ENCODE measurements at places on chromosomes 6 and 20.
A peak's percentile ranks its signal among the peaks of the same experiment; 100 is the strongest.

- DNase-seq, result no peak
Measured at GRCh38 chr6:168218785-168219566, 100.6 kb downstream of the DACT2 start.

- peak; percentile 35 for DNase-seq
Measured at GRCh38 chr6:7052443-7053011, 55.2 kb upstream of the RREB1 start.

DNA sequence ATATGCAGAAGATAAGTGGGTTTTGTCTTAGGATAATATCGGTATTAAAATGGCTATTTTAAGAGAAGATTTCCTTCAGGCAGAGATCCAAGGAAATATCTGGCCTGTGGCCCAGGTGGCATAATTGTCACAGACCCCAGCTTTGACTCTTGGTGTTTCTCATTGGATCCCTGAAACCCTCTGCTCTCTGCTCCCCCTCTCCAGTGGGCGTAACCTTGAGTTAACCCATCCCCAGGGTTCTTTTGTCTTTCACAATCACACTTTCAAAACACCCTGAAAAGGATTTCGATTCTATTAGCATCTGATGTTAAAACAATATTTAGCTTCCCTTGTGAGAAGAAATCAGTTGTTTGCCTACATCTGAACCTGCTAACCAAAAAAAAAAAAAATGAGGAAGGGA, 7.2 kb downstream of the SSTR4 start:
- DNase-seq, result no peak

GRCh38 chr6:150334790-150335783, 33.7 kb upstream of the IYD start:
- DNase-seq, result peak; percentile 56

DNA sequence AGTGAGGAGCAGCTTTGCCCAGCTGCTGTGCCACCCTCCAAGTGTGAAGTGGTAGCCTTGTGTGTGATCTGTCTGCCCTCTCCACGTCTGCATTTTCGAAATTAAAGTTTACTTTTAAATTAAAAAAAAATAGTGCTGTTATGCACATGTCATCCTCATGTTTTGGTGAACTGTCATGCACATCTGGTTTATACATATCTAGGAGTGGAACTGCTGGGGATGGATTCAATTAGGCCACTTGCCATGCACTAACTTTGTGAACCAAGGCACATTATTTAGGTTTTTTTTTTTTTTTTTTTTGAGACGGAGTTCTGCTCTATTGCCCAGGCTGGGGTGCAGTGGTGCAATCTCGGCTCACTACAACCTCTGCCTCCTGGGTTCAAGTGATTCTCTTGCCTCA, 3.6 kb downstream of the GTSF1L start:
- no peak for DNase-seq

GRCh38 chr20:63252284-63252711, 2.0 kb downstream of the NKAIN4 start:
- no peak for DNase-seq

- peak; percentile 63 for DNase-seq
Measured at GRCh38 chr20:31547017-31547675, 32.9 kb downstream of the HM13 start.

GRCh38 chr6:35139924-35140638, 1.1 kb downstream of the TCP11 start:
- DNase-seq, result peak; percentile 57

- DNase-seq, result no peak
Measured at GRCh38 chr6:16849280-16849987, 88.2 kb upstream of the ATXN1 start.

- no peak for DNase-seq
Measured at GRCh38 chr6:105601541-105602236, 198.8 kb upstream of the PREP start.

- no peak for DNase-seq
Measured at GRCh38 chr6:97423190-97423589, 140.2 kb upstream of the MMS22L start.

- DNase-seq, result no peak
Measured at GRCh38 chr20:17875106-17875980, 93.3 kb downstream of the SNX5 start.

DNA sequence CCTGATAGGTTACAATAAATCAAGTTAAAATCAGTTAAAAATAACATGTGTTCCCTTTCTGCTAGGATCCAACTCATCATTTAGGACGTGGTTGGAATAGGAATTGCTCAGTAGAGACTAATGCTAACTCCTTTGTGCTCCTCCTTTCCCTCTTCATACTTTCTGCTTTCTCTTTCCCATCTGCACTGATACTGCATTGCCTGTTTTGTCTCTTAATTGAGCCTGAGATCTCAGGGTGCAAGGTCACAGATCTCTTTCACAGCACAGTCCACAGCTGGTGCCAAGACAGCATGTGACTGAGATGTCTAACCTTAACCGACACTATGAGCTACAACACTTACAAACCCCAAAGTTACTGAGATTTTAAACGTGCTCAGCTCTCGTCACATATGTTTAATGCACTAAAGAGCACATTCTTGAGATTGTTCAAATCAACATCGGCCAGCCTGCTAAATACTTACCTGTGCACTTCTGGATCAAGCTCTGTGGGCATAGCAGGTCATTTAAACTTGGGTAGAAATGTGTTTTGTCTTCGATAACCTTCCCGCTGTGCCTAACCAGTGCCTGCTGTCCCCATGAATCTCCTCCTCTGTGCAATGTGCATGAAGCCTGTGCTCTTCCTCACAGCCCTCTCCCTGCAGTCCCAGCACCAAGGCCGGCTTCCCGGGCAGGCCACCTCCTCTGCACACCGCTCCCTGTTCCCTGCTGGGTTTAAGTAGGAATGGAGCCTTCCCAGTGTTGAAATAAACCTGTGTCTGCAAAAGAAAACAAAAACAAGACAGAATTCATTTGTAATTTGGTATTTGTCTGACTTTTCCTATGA, 39.6 kb upstream of the AFDN start:
- no peak for DNase-seq

GRCh38 chr20:43761386-43762340, 34.9 kb upstream of the GTSF1L start:
- DNase-seq, result no peak

- DNase-seq, result no peak
Measured at GRCh38 chr20:14295238-14295637, 42.2 kb downstream of the FLRT3 start.

DNA sequence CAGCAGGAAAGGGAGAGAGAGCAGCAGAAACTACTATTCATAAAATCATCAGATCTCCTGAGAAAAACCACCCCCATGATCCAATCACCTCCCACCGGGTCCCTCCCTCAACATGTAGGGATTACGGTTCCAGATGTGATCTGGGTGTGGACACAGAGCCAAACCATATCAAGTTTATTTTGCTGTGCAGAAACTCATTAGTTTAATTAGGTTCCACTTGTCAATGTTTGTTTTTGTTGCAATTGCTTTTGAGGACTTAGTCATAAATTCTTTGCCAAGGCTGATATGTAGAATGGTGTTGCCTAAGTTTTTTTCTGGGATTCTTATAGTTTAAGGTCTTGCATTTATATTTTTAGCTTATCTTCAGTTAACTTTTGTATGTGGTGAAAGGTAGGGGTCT, 422.0 kb upstream of the HS3ST5 start:
- DNase-seq, result no peak

DNA sequence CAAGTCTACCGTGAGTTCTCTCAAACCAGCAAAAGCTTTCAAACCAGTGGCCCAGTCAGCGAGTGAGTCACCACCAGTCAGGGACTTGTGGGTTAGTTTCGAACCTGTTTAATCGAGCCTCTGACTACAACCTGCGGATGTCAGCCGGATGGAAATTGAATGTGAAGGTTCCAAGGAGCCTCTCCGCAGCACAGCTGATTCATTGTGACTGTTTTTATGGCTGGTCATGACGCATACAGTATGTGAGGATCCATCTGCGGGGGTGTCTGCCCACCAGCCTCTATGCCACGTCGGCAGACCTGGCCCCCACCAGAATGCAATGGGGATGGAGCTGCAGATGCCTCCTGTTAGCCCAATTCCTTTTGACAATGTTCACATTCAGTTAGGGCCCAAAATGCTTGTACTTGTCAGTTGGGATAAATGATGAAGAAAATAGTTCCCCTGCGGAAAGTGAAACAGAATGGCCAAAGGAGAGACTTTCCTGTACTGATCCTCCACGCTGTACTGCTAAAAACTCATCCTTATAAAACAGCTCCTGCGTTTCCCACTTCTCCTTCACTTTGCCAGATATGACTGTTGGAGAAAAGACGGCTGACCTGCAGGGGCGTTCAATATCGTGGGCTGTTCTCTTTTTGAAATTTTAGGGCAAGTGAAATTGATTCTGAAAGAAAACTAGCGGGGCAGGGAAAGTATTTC, 206.6 kb downstream of the TFAP2B start:
- DNase-seq, result no peak

- DNase-seq, result no peak
Measured at GRCh38 chr6:133187657-133188453, 53.3 kb upstream of the EYA4 start.

DNA sequence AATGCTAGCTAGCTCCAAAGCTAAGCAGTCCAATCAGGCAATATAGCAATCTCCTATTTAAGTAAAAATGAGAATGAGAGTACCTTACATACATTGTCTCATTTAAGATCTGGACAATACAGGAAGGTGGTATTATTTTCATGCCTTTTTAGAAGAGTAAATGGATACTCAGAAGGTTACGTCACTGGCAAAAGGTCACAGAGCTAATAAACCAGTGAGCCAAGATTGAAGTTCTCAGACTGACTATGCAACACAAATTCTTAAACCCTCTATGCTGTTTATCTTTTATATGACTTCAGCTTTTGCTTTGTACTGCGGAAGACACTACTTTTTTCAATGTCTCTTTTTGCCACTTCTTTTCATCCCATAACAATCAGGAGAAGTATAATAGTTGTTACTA, 135.2 kb upstream of the PRL start:
- no peak for DNase-seq

DNA sequence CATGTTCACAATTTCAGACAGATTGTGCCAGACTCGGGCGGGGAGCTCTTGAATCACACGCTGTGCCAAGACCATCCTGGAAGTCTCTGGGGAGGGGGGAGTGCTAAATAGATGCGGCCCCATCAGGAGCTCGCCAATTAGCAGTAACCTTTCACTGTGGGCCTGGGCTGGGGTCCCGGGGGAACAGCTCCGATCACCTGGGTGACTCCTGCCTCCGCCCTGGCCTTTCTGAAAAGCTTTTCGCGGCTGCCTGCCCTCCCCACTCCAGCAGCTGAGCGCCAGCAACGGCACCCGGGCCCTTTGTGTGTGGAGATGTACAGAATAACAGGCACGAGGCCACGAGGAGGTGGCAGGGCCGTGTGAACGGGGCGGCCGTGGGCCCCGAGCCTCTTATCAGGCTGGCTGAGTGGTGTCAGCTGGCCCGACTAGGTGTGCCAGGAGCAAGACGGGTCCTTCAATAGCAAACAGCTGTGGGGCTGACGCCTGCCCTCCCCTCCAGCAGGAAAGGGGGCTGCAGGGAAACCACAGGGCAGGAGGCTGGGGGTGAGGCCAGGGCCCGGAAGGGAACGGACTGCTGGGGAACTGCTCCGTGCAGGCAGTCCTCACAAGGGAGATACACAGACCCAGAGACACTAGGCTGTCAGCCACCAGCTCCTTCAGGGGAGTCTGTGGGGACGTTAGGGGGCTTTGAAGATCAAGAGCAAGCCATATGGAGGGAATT, 56.8 kb downstream of the NOL4L start:
- DNase-seq, result no peak

DNA sequence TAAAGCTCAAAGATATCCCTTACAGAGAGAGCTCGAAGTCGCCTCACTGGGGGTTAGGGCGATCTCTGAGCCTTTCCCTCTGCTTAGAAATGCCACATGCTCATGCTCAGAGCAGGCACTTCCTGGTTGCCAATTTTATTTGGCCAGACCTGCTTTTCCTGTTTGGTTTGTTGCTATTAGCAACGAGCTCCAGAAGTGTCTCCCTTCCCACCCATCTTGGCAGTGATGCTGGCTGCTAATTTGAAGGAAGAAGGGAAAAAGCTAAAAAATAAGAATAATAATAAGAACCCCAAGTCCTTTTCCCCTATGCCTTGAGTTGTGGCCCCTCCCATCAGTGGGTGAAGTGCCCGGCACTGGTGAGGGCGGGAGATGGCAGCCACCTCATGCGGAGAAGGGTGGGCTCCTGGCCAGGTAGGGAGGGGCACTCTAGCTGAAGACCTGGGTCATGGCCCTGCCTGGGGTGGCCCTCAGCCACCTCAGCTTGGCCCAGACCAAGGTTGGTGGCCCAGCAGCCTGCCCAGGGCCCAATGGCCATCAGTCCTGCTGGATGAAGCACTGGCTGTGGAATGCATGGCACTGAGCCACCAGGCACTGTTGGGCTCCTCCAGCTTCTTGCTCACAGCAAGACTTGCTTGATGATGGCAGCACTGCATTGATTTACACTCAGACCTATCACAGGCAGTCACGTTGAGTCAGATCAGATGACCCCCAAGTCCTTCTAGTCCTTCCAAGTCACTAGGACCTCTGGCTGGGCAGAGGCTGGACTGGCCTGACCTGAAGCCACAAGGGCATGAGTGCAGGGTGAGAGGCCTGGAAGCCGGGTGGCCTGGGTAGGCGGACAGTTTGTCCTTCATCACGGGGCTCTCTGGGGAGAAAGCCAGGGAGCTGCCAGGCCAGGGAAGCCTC, 79.0 kb downstream of the SYNJ2 start:
- DNase-seq, result no peak

Data from neuronal stem cell (in vitro differentiated cells).